Stimulated activated CD8-positive, alpha-beta memory T cell treated with anti-CD3 and anti-CD28 coated beads, Interleukin-15, amount 100 ng/mL, for 4 hours (primary cell): ENCODE measurements at places on chromosomes 6 and 20.

- no peak for DNase-seq
These were observed 441.1 kb upstream of the JARID2 start for GRCh38 chr6:14804785-14805210.

DNA sequence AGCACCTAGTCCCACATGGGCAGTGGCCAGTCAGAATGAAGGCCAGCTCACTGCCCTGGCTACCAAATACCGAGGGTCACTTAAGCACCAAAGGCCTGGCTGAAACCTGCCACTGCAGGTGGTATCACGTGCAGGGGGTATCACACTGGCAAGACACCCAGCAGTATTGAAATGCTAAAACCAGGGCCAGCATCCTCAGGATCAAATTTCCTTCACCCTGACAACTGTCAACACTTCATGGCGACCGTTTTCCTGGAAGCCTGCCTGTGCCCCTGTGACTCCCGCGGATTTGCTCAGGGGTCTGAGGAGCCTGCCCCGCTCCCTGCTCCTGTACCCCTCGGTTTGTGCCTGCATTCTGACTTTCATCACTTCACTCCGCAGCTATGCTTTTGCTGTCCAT is 151.1 kb downstream of the TTLL2 start:
- DNase-seq, result no peak

GRCh38 chr20:33139467-33139866 is 28.5 kb upstream of the BPIFA2 start:
- no peak for DNase-seq

GRCh38 chr20:60048634-60049521 is 90.7 kb downstream of the CDH26 start:
- DNase-seq, result no peak

- DNase-seq, result no peak
These were observed 33.8 kb upstream of the SCRT2 start for GRCh38 chr20:709423-709822.

DNA sequence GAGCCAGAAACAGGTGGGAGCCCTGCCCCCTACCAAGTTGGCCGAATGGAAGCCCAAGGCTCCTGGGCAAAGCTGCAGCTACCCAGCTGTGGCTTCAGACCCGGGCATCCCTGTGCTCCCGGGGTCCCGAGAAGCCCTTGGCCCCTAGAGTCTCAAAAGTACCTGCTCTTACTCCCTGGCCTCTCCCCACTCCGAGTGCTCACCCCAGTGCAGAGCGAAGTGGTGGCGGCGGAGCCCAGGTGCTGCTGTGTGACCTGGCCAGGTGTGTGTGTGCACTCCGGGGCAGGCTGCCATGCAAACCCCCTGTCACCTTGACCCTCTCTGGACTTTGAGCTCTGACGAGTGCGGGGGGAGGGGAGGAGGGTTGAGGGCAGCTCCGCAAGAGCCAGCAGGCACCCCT is 493.8 kb upstream of the MANEA start:
- DNase-seq, result no peak

DNA sequence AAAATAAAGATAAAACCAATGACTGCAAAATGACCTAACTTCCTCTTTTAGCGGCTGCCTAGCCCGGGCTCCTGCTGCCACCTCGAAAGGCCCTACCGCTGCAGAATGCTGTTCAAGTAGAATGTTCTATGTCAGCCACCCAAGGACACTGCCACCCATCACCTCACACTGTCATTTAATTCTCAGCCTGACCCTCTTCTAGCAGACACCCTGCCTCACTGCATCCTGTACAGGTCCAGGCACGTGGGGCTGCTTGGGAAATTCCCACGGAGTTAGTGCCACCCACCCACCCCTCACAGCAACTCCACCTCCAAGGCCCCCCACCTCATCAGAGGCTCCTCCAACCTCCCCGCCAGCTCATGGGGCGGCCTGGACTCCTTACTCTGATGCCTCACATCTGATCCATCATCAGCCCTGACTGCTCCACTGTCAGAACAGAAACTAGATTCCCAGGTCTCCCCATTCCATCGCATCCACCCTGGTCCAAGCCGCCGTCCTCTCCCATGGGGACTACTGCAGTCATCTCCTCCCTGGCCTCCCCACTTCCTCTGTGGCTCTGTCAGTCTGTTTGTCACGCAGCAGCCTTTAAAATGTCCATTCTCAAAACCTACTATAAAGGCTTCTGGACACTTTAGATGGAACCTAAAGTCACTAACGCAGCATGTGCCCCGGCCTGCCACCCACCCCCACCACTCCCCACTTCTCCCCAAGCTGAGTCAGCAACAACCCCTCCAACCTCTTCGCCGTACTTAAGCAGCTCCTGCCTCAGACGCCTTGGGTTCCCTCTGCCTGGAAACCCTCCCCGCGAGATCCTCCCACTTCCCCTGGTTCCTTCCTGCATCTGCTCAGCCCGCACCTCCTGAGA is 17.0 kb downstream of the NFATC2 start:
- peak; percentile 47 for DNase-seq

DNA sequence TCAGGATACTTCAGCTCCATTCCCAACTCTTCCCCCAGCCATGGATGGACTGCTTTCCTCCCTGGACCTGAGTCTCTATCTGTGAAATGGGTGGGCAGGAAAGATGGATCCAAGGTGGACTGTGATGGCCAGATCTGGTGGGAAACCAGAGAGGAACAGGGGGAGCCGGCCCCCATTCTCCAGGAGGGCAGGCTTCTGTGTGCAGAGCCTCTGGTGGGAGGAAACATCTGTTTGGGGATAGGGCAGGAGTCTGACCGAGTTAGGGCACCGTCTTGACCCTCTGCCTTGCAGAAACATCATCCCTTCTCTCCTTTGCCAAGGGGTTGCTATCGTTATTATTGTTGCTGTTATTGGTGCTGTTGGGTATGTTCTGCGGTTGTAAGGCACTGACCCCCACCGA is 91.5 kb downstream of the TOX2 start:
- no peak for DNase-seq

- DNase-seq, result no peak
These were observed 12.4 kb downstream of the B4GALT5 start for GRCh38 chr20:49701241-49701790.

DNA sequence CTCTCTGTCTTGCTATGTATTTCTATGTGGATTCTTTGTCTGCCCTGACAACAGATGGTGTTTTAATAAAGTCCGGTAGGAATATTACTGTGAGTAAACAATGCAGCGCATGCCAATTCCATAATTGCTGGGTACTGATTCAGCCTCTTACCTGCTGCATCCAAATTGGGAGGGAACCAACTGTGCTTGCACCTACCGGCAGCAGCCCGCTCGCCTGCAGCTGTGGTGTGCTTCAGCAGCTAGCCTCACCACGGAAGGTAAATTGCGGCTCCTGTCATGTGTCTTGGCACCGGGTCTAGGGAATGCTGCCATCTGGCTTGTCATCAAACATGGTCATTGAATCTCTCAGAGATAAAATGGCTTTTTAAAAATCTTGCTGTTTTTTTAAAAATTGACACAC is 704.8 kb upstream of the SLC35B3 start:
- DNase-seq, result no peak

DNA sequence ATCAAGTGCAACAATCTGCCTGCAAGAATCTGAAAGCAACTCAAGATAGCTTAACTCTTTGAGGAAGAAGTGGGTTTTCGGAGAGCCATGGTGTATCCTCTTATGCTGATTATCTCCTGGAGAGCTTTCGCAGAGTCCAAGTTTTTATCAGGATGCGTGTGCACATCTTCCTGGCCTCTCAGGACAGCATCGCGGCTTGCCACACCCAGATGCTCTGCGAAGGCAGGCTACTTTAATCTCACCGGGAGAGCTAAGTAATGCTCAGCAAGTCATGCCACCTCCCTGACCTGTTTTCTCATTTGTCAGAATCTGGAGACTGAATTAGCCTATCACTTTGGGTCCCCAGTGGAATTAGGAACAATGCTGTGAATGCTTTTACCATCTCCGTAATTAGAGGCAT is 52.9 kb downstream of the TTI1 start:
- no peak for DNase-seq

DNA sequence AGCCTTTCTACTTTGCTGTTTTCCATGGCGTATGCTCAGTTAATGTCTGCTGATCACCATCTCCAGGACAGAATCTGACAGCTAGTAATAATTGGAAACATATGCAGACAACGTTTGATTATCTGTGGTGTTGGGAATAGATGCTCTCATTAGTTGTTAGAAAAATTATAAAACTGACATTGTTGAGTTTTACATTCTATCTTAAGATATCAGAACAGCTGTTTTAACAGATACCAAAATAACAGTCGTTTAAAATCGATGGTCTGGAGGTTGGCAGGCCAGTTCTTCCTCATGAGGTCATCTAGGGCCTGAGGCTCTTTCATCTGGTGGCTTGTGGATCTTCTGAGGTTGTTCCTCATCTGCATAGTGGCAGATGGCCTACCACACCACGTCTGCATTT is 137.6 kb downstream of the AIG1 start:
- no peak for DNase-seq

DNA sequence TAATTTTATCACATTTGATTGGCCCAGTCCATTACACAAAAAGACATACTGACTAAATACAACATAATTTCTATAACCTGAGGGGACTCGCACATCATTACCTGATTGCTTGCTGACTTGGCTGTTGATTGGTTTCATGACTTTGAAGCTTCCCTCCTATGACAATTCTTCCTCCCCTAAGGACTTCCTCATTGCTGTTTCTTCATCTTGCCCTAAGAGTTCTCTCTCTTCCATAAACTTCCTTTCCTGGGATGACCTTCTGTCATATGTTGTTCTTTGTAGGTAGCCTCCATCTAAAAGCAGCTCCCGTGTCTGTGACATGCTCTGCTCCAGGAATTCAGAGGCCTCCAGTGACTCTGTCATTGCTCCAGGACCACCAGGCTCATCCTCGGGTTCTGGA is 22.6 kb downstream of the RSPH3 start:
- no peak for DNase-seq

GRCh38 chr6:143064271-143064670 is 3.6 kb downstream of the AIG1 start:
- DNase-seq, result no peak

GRCh38 chr6:129696028-129696418 is 14.0 kb downstream of the ARHGAP18 start:
- no peak for DNase-seq

- no peak for DNase-seq
These were observed 19.2 kb downstream of the PRND start for GRCh38 chr20:4740774-4741431.

DNA sequence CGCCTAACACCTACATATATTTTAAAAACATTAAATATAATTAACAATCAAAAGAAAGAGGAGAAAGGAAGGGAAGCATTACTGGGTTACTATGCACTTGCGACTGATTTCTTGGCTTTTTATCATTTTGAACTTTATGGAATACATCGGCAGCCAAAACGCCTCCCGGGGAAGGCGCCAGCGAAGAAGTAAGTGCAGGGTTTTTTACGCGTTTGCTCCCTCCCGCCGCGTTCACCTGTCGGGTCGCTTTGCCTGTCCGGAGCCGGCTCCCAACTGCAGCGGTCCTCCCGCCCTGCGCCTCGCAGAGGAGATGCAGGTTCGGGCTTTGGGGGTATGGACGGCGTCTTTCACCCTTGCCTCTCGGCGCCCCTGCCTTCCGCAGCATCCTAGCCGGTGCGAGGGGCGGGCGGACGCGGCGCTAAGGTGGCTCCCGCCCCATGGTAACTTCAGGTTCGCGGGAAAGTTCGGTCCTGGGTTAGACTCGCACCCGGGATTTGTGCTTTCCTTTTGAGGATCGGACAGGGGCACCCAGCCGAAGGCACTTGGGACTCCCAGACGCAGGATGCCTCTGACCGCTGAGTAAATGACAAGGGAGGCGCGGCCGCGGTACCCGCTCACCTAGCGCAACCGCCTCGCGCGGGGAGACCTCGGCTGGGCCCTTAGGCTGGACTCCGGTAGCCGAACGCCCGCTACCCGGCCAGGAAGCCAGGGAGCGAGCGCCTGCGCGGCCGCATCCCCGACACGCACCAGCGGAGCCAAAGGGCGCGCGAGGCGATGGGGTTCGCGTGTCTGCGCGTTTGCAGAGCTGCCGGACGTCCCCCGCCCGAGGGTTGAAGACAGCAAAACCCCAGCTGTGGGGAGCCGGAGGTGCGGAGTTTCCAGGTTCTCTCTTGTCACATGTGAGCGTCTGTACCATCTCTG is 891 bp downstream of the RSPO3 start:
- no peak for DNase-seq

DNA sequence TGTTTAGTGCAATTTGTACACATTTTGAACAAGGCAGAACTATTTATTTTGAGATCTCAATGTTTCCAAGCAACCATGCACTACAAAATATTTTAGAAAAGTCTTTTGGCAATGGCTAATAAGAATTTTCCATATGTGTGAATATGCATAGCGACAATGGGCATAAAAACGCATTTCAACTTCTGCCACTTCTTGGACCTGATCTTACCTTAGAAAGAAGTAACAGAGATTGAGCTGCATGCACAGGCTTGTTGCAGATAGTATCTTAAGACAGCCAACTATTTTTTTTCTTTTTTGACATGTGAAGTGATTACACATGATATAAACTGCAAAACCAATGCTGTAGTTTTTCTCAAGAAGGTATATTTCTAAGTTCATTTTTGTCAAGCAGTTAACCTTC is 210.4 kb upstream of the PHACTR1 start:
- DNase-seq, result no peak

DNA sequence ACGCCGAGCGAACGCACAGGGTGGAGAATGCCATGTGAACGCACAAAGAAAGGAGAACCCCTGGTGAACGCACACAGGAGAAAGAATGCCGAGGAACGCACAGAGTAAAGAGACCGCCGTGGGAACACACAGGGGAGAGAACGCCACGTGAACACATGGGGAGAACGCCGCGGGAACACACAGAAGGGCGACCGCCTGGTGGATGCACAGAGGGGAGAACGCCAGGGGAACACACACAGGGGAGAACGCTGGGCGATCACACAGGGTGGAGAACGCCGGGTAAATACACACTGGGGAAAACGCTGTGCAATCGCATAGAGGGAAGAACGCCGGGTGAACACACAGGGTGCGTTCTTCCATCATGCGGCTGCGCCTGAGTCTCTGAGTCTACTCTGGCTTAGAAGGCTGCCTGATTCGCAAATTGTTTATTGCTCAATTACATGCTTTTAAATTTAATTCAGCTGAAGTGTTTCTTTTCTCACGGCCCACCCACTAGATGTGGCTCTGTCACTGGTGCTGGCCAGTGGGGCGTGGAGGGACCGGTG is 54.1 kb downstream of the RNASET2 start:
- DNase-seq, result no peak

DNA sequence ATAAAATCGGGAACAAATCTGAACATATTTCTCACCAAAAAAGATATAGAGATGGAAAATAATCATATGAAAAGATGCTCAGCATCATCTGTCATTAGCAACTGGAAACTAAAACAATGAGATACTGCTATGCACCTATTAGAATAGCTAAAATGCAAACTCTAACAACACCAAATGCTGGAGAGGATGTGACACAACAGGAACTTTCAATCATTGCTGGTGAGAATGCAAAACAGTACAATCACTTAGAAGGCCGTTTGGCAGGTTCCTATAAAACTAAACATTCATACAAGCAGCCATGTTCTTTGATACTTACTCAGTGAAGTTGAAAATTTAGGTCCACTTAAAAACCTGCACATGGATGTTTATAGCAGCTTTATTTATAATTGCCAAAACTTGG is 67.0 kb downstream of the FAM50B start:
- no peak for DNase-seq
